Stimulated activated CD8-positive, alpha-beta memory T cell treated with anti-CD3 and anti-CD28 coated beads, Interleukin-4, amount 100 ng/mL, for 48 hours (primary cell): ENCODE measurements at places on chromosomes 11 and 22.
A peak's percentile ranks its signal among the peaks of the same experiment; 100 is the strongest.

- peak; percentile 10 for DNase-seq
Observed at GRCh38 chr22:18994056-18994455, 58.0 kb upstream of the PRODH start.

GRCh38 chr11:70372076-70372475 lies 26.3 kb upstream of the CTTN start:
- DNase-seq = no peak

GRCh38 chr11:107567739-107568335 lies 2.3 kb upstream of the ALKBH8 start:
- DNase-seq = no peak

GRCh38 chr11:117479372-117479771 lies 151.7 kb downstream of the CEP164 start:
- DNase-seq = peak; percentile 57

GRCh38 chr11:44671234-44671633 lies 55.5 kb upstream of the TSPAN18 start:
- no peak for DNase-seq

GRCh38 chr11:121589946-121590537 lies 137.3 kb upstream of the SORL1-AS1 start:
- DNase-seq = peak; percentile 45

- no peak for DNase-seq
Observed at GRCh38 chr22:37213941-37214730, 1.9 kb upstream of the SSTR3 start.

DNA sequence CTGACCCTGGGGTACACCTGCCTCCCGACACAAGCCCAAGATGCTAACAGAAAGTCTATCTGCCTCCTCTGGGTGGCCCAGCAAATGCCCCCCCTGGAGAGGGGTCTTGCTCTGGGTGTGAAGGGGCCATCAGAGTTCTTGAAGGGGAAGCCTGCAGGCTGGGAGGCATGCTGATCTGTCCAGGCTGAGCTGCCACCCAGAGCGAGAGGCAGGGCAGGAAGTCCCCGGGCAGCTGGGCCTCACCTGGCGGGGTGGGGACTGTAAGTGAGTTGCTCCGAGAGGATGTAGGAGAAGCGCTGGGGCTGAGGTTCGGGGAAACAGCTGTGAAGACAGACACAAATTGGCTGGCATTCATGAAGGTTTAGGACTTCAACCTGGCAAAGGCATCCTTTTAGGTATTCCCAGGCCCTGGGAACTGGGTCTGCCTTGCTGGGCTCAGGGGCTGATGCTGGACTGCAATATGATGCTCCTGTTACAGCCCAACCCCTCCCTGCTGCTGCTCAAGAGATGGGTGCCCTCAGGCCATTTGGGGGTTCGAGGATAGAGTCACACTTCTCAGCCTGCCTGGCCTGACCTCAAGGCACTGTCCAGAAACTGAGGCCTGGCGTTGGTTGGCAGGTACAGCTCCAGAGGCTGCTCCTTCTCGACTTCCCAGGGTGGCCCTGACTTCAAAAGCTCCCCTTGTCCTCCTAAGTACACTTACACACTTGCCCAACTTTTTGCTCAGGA lies 60.2 kb upstream of the LYVE1 start:
- no peak for DNase-seq

- DNase-seq = no peak
Observed at GRCh38 chr22:43488031-43488866, 76.4 kb downstream of the MPPED1 start.
